ENCODE measurements at places on chromosomes 2 and 18.

- DNase-seq: no peak
Observed at GRCh38 chr2:10373931-10374330, 71.2 kb downstream of the HPCAL1 start.

- DNase-seq: no peak
Observed at GRCh38 chr2:219332542-219332941, at the start of gene RESP18. TSS of gene RESP18 (minus strand) at chr2:219332744.

DNA sequence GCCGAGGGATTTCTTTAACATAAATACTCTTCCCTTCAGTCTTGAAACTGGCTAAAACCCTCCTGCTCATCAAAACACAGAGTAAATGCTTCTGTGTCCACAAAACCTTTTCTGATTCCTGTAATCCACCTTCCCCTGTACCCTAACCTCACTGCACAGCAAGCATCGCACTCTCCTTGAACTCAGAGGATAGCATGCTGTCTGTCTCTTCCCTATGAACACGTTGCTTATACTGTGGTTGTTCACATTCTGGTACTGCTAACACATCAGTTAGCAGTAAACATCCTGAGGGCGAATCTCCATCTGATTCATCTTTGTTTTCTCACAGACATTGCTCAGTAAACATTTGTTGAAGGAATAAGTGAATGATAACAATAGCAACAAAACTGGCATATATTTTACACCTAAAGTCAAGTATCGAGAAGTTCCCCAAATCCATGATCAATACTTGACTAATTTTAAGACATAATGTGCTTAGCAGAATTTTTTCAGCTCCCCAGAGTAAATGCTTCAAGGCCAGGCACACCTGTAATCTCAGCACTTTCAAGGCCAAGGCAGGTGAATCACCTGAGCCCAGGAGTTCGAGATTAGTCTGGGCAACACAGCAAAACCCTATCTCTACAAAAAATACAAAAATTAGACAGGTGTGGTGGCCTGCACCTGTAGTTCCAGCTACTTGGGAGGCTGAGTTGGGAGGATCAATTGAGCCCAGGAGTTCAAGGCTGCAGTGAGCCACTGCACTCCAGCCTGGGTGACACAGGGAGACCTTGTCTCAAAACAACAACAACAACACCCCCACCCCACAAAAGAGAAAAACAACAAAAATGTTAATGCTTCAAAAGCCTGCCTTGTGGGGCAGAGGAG is 45.6 kb upstream of the LPIN2 start:
- DNase-seq: no peak

DNA sequence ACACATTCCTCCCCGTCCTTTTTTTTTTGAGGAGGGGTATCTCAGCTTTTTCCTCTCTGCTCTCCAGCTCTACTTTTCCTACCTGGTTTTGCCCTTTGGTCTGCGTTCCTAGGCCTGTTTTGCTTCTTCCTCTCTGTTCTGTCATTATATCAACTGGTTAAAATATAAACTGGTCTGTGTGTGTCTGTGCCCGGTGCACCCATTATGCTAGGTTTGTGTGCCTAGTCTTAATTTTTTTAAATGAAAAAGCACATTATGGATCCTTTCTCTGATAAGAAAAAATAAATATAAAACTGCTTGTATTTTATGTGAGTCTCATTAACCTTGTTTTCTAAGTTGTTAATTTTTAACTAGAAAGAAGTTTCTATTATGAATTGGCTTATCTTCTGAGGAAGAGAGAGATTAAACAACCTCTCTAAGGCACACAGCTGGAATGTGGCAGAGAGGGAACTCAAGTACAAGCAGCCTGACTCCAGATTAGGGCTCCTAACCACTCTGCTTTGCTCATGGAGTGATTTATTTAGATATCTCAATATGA is 17.4 kb downstream of the SLC38A11 start:
- DNase-seq: no peak

DNA sequence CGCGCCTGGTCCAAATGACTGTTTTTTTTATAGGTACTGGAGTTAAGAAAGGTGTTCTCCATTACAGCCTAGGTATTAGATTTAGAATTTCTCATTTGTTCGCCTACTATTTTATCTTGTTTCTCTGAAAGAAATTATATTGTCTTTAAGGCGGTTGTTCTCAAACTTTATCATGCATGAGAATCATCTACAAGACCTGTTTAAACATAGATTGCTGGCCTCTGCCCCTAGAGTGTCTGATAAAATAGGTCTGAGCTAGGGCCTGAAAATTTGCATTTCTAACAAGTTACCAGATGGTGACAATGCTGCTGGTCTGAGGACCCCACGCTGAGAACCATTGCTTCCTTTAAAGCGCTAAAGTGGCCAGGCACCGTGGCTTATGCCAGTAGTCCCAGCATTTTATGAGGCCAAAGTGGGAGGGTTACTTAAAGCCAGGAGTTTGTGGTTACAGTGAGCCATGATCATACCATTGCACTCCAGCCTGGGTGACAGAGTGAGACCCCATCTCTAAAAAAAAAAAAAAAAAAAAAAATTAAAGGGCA is 34.0 kb upstream of the RNF138 start:
- no peak for DNase-seq

GRCh38 chr2:45237850-45238542 is 228.7 kb upstream of the SIX2 start:
- DNase-seq: no peak

Measured in activated CD4-positive, alpha-beta T cell treated with anti-CD3 and anti-CD28 coated beads for 24 hours (primary cell).